Fibroblast of lung (primary cell): ENCODE measurements at places on chromosomes 2 and 18.

DNA sequence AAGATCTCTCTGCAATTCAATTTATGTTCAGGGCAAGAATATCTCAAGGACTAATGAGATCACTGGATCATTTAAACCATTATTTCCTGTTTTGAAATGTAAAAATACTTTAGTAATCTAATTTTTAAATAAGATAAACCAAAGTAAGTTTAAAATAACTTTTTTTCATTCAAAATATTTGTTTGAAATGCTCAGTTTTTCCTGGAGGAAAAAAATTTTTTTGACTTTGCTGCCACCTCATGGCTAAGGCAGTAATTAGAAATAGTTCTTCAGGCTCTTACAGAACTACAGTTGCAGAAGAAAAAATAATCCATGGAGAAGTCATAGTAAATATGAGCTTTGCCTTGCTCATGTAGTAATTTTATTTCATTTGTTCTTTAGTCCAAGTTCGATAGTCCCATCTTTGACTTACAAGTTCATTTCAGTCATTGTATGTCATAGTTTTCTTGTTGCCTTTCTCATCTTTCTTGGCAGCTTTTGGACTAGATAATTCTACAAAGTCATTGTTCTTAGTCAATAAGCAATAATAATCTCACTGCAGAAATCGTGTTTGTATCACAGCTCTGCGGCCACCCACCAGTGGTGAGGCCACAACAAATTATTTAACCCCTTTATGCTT, 127.4 kb downstream of the DPP4 start:
- DNase-seq = peak; percentile 54

GRCh38 chr2:16044946-16045456, 104.7 kb downstream of the MYCN start:
- DNase-seq = no peak

GRCh38 chr2:135590619-135591260, 59.5 kb downstream of the R3HDM1 start:
- no peak for DNase-seq

- DNase-seq = peak; percentile 38
Observed at GRCh38 chr2:179861416-179862067, at the start of gene ZNF385B. ZNF385B (minus strand) TSS chr2:179861612.

DNA sequence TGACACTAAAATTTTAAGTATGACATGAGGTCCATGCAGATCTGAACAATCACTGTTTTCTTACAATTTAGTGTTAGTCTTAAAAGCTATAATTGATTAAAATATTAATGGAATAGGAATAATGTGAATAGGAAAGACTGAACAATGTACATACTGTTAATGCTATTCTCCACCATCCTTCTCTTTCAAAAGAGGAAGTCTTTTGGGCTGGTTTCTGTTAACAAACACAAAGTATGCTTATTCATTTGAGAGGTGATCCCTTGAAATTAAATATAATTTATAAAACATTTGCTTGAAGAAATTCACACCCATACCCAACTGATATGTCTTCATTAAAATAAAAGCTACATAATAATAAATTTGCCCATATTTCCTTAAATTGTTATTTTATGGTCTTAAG, 2.3 kb downstream of the STPG4 start:
- no peak for DNase-seq

- no peak for DNase-seq
Observed at GRCh38 chr2:182941121-182941722, 74.8 kb upstream of the FRZB start.

DNA sequence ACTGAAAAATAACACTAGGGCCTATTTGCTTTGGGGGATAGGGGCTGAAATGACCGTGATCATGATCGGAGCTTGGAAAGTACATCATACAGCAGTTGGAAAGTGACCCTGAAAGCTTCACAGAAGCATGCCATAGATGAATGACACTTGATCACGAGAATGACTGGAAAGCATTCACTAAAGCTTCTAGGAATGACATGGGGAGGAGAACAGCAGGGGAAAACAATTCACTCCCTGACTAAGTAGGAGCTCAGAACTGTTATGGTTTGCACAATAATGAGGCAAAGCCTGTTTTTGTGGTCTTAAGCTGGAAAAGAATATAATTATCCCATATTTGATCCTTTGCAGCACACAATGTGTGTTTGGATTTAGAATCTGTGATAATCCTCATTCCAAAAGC, 237.5 kb downstream of the NOL4 start:
- no peak for DNase-seq

- no peak for DNase-seq
Observed at GRCh38 chr18:67154979-67155378, 361.5 kb downstream of the DSEL start.

DNA sequence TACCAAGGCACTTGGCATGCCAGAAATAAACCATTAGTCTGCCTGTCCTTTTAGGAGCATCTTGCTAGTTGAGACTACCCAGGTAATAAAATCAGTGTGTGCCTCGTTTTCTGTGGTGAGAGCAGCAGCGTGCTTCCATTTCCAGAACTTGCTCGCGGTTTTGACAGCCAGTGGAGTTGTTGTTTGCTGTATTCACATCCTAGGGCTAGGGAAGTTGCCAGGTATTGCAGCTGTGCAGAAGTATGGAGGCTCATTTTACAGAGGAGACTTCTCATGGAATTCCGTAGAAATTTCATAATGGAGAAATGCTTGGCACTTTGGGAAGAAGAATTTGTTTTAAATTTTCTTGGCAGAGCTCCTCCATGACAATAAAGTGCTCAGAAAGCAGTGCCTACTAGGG, 1355.1 kb upstream of the ZEB2 start:
- peak; percentile 2 for DNase-seq

DNA sequence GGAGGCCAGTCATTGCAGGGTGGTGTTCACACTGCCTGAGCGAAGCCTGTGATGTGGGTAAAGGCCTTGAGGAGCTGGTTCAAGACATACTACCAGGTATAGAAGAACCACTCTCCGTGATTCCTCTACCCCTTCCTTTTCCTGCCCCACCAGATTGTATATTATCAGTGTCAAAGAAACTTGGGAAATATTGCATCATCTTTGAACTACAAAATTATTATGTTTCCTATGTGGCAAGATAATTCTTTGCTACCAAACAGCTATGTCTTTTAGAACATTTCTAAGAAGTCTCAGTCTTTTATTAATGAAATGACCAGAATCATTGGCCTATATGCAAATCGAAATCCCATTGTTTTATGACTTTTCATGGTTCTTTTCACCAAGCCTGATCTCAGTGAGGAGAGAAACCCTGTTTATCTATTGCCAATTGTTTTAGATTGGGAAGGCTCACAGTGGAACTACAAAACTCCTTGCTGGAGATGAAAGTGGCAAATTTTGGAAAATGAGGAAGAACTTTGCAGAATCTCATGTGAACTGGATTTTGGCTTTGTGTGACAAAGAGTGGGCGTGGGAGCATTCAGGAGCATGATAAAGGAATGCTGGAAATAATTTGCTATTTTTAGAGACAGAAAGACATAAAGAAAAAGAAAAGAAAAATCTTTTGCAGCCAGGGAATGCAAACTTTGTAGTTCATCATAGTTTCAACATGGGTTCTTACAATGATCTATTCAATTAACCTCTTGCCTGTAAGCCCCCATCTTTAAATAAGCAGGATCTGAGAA, 286.9 kb downstream of the INSIG2 start:
- DNase-seq = peak; percentile 38

DNA sequence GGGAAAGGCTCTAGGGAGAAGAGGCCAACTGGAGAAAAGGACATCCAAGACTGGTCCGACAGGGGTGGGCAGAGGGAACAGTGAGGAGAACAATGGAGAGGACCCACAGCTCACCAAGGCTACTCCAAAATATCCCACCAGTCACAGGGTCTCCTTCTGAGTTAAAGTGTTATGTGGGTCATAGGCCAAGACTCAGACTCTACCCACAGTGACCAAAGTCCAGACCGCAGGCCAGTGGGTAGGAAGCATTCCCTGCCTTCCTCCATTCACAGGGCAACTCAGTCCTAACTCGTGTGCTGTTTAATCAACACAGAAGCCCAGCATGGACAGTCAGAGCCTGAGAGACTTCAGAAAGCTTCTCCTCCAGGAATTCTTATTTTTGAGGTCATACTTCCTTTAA, 260.6 kb downstream of the SMAD2 start:
- DNase-seq = no peak

DNA sequence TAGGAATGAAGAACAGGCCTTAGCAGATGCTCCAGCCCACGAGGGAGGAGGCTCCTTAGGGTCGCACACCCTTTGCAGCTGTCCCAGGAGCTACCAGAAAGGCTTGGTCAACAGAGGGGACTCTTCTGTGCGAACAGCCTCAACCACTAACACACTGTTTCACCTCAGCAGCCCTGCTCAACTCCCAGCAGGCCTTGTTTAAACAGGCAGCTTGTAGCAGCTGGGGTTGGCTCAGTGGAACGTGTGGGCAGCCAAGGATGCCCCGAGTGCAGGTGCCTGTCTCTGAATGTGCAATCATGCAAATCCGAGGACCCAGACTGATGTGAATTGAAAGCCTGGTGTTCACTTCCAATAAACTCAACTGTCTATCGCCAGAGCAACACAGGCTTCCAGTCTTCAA, 88.7 kb upstream of the CXCR4 start:
- DNase-seq = no peak

GRCh38 chr2:46849721-46850556, 65.7 kb downstream of the MCFD2 start:
- peak; percentile 98 for DNase-seq

GRCh38 chr2:20930928-20931327, 108.0 kb upstream of the LDAH start:
- DNase-seq = peak; percentile 80

- DNase-seq = peak; percentile 91
Observed at GRCh38 chr2:133674433-133675331, 106.4 kb upstream of the NCKAP5 start.

DNA sequence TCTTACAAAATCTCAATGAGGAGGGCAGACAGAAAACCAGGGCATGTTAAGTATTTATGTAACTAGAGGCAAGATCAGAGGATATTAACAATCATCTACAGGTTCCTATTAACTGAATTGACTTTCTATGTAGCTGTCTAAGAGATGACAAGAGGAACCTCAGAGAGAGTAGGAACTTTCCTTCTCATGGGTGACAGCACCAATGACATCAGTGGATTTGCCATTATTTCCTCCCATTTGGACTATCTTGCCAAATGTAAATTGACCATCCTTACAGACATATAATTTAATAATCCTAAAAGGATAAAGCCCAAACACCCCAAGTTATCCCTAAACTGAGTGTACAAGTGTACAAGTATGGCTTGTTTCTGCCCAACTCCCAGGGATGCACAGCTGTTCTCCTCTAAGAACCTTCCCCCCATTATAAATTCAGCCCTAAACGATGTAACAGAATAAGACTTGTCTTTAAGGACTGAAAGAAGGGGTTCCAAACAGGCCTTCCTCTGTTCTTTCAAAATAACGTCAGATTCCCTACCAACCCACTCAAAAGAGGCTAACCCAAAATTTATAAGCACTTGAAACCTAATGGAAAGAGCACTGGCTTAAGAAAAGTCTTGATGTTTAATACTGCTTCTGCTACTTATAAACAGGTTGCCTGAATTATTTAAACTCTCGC, 73.4 kb upstream of the CHAC2 start:
- no peak for DNase-seq

GRCh38 chr2:237672731-237673129, 45.3 kb downstream of the LRRFIP1 start:
- no peak for DNase-seq

DNA sequence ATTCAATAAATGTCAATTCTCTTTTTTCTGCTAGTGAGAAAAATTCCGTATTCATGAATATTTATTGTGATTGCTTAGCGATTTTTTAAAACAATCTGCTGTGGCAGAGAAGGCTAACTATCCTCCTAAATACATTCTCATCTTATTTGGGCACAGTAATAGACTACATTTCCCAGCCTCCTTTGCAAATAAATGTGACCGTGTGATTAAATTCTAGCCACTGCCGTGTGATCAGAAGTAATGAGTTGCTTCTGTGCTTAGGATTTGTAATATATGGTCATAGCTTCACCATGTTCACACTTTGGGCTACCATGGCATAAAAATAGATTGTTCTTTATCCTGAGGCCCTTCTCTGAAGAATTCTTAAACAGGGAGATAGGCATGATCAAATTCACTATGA, 179.6 kb downstream of the FAM124B start:
- peak; percentile 34 for DNase-seq

GRCh38 chr18:23683671-23684070, 5.6 kb upstream of the LAMA3 start:
- DNase-seq = peak; percentile 60

GRCh38 chr18:67010919-67011318, 407.0 kb upstream of the CDH19 start:
- DNase-seq = peak; percentile 63

GRCh38 chr2:165681841-165682240, 112.2 kb downstream of the GALNT3 start:
- no peak for DNase-seq
